Myocyte (in vitro differentiated cells): ENCODE measurements at places on chromosomes 16 and 17. TPM values are rescaled to one million over a fixed set of nuclear protein-coding genes. Genes with fewer than 3 reads are reported as not detected.

DNA sequence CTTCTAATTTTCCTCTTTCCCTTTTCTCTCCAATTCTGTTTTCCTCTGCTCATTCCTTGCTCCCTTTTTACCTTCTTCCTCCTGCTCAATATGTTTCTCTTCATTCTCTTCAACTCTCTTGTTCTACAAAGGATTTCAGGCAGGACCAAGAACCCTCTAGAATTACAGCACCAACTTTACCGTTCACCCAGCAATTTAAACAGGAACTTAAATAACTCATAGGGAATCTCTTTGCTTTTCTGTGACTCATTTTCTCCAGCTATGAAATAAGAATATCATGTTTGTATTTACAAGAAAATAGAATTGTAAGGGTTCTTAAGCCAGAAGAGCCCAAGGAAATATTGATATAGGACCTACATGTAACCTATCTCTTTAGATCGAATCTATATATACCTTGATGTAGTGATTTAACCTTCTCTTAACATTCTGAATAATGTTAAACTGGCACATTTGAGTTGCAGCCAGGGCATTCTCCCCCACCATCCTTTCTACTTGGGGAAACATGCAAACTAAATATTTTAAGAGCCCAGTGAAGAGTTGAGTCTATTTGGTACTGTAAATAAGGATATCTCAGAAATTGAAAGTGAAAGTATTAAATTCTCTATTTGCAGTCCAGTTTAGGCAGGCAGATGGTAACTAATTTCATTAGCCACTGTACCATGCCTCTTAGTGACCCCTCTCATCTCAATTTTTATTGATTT is 137.0 kb downstream of the ANKFN1 start:
- no peak for DNase-seq

KRT40 gene
- not detected in 2 replicates for total RNA-seq

DNA sequence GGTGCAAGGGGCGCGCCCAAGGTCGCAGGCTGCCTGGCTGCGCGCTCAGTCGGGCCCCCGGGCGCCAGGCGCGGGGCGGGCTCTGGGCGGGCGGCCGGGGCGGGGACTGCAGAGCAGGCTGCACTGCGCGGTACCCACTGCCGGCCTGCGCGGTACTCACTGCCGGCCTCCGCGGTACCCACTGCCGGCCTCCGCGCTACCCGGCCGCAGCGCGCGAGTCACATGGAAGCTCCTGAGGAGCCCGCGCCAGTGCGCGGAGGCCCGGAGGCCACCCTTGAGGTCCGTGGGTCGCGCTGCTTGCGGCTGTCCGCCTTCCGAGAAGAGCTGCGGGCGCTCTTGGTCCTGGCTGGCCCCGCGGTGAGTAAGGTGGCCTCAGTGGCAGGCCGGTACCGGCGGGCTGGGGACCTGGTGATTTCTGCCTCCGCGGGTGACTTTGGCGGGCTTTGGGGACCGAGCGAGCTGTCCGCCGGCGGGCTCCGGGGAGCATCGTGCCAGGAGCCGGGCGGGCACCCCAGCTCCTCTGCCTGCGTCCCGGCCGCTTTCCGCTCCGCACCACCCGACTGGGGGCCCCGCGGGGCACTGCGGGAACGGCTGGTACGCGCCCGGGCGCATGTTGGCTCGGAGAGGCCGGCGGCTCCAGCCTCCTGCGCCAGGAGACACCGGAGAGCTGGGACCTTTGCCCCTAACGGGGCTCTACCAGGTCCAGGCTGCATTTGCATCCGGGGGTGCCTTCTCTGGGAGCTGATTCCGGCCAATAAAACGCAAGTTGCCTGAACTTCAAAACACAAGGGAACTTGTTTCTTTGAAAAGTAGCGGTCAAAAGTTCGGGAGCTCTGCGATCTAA is at the start of gene SLC47A1:
Gene SLC47A1 (plus strand): TSS at position 137 of the 844 bp plus-strand sequence. CDS start 86 bp downstream, at position 223.
- peak; percentile 24 for DNase-seq

EVI2B gene
- total RNA-seq: 1.8 and 2.2 TPM in 2 replicates

DNA sequence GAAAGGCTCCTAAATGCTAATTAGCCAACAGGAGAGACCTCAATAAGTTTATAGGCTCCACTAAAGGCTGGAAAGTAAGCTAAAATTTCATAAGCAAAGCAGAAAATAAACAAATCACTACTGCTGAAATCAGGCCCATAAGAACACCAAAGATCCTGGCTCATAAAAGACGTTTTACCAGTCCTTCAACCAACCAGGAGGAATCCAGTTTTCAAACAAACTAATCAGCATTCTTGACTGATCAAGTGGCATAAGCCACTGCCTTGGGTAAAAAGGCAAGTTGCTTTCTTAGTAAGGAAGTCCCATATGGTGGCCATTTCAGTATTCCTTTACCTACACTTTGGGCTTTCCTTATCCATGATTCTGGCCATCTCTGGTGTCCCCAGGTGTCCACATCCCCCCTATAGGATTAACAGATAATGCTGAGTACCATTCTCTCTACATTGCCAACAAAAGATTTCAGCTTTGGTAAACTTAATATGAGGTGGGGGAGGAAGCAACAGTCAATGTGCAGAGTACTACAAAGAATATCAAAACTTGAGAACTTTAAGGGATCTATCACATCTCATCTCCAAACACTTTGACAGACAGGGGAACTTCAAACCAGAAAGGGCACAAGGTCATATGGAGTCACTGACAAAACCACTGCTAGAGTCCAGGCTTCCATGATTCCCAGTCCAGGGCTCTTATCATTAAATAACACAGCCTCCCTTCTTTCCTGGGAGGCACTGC is 1.3 kb downstream of the TOM1L2 start:
- DNase-seq: no peak

DNA sequence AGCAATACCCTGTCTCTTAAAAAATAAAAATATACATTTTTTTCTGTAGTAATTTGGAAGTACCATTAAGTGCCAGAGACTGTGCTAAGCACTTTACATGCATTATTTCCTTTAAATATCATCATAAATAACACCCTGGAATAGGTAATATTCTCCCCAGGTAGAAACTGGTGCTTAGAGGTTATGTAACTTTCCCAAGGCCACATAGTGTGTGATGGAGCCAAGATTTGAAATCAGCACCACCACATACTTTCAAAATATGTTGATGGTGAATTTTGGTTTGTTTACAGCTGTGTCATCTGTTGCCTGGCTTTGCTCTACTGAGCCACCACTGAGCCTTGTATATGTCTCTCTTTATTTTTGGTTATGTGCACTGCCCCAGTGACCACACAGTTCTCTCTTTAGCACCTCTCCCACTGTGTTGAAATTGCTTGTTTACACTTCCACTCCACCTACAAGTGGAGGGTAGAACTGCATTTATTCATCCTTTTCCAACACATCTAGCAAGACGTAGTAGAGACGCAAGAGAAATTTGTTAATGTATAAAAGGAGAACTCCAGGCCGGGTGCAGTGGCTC is 19.0 kb upstream of the NBR1 start:
- peak; percentile 20 for DNase-seq
